Thymus (tissue), 14 donors: ENCODE measurements at places on chromosomes 4 and X.

- DNase-seq, result no peak
These were observed 799.5 kb downstream of the RPA4 start for GRCh38 chrX:97682991-97683840.

DNA sequence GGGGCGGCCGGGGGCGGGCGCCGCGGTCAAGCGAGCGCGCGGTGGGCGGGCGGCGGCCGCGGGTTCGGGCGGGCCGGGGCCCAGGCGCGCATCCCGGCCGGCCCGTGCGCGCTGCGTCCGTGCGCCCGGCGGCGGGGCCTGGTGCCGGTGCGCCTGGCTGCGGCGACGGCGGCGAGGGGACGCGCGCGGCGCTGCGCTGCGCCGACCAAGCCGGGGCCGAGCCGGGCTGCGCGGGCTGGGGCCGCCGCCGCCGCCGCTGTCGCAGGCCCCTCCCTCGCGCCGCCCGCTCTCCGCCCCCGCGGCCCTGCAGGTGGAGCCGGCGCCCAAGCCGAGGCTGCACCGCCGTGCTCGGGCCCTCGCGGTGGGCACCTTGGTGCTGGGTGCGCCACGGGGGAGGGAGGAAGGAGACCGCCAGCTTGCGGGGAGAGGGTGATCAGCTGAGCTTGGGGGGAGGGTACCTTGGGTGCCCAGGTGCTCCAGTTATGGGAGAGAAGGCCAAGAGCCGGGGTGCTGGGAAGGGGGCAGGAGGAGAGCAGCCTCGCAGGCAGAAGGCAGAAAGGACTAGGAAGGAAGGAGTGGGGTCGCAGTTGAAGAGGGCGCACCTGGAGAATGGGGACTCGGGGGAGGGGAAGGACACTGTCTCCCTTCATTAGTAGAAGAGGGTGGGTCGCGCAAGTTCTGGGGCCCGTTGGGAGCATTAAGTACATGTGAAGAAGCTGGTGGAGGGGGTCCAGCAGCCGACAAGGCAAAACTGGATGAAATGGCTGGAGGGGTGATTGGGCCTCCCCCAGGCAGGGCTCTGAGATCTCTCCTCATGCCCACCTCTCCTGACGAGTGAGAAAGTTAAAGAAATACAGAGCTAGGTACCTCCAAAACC is at the start of gene PPP2R2C:
Gene PPP2R2C (minus strand): TSS at position 228 of the 877 bp plus-strand sequence. CDS start 385 bp downstream, outside the sequence.
- DNase-seq, result no peak

DNA sequence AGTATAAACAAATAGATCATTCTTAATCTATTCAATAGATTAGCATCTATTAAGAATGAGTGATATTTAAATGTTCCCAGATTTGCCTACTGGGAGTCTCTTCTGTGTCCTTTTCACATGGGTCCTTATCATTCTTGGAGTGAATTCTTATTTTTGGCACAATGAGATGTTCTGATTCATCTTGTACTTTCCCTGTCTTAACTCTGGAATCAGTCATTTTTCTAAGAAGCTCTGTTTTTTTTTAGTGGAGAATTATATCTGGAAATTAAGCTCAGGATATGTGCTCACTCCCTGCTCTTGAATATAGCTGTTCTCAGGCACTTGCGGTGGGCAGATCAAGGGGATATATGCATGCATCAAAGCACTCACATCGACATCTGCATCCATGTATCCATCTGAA is 625.3 kb upstream of the HS3ST1 start:
- no peak for DNase-seq

GRCh38 chrX:18994713-18995112 is 10.8 kb upstream of the PHKA2 start:
- no peak for DNase-seq

DNA sequence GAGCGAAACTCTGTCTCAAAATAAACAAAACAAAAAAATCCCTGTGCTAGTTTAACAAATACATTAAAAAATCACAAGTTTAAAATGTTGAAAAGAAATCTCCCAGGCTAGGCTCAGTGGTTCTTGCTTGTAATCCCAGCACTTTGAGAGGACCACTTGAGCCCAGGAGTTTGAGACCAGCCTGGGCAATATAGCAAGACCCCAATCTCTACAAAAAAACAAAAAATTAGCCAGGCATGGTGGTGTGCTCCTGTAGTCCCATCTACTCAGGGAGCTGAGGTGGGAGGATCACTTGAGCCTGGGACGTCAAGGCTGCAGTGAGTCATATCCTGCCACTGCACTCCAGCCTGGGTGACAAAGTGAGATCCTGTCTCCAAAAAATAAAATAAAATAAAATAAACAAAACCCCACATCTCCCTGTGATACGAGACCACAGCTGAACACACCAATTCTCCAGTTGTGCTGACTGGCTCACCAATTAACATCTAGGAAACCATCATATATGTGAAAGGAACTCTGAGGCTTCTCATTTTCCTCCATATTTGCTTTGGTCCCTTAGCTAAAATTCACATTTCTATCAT is 7.3 kb downstream of the RPS4X start:
- DNase-seq, result no peak

DNA sequence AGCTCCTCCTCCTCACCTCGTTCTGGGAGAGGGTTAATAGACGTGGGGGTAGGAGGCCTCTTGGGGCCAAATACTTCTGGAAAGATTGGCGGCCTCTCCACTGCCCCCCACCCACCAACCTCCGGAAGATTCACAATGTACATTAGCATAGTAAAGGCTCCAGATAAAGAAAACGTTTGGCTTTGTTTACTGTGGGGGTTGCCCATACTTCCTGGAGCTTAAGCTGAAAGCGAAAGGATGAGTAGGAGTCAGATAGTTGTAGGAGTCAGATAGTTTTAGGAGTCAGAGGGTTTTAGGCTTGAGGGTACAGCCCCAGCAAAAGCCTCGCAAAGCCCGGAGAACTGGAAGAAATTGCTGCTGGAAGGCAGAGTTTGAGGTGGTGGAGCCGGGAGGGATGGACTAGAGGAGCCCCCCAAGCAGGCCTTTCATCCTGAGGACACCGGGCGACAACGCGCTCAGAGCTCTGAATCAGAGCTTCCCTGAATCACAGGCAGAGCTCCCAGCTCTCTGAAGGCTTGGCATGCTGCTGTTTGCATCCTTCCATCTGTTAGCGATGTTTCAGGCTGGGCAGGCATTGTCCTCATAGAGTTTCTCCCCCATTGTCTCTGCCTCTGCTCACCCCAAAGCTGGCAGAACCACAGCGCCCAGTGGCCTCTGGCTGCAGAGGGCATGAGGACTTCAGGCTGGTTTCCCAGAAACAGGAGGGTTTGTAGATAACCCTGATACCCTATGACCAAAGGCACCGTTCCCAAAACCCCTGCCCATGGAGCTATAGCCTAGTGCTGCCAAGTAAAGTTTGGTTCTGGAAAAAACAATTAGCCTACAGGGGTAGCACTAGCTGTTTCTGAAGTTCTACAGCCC is 280.7 kb downstream of the BCOR start:
- DNase-seq, result no peak

DNA sequence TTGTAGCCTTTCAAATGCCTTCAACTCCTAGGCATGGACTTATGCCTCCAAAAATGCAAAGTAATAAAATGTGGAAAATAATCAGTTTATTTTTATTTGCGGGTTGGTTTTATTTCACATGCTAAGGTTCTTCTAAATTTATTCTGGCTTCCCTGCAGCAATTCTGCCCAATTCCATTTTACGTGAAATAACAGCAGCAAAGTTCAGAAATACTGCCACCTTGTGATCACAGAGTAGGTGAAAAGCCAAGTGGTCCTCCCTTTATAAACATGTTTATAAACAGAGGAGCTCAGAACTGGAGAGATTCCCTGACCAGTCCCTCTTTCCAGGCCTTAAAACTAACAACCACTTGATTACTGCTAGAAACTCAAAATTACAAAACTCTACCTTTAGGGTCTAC is 14.7 kb upstream of the DCHS2 start:
- no peak for DNase-seq

GRCh38 chr4:185470501-185471195 is 885 bp downstream of the CCDC110 start:
- peak; percentile 37 for DNase-seq

DNA sequence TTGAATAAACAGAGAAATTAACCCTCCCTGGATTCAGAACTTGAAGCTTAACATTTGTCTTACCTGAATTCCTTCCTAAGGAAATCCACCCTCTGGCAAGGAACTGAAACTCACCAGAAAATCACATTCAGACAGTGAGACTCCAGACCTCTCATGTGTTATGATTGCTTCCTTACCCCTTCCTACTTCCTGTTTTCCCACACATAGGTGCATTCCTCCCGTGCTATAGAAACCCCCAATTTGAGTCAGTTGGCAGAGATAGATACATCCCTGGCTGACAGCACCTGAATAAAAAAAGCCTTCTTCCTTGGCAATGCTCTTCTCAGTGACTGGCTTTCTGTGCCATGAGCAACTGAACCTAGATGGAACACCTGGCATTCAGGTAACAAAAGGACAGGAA is 157.0 kb upstream of the SMIM31 start:
- DNase-seq, result no peak

DNA sequence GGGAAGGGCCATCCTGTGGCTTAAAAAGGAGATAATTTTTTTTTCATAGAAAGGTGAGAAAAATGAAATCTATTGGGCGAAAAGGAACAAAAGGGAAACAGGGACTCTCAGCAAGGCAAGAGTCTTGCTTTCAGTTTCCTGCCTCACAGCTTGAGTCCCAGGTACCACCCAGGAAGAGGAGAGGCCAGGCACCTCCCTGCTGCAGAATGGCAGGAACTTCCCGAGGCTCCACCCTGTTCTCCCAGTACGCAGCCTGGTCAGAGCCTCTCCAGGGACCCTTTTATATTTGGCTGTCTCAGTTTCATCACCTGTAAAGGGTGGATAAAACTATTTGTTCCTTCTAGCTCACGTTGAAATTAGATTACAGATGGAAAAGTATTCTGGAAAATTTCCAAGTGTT is 33.8 kb downstream of the UCHL1 start:
- DNase-seq, result no peak

DNA sequence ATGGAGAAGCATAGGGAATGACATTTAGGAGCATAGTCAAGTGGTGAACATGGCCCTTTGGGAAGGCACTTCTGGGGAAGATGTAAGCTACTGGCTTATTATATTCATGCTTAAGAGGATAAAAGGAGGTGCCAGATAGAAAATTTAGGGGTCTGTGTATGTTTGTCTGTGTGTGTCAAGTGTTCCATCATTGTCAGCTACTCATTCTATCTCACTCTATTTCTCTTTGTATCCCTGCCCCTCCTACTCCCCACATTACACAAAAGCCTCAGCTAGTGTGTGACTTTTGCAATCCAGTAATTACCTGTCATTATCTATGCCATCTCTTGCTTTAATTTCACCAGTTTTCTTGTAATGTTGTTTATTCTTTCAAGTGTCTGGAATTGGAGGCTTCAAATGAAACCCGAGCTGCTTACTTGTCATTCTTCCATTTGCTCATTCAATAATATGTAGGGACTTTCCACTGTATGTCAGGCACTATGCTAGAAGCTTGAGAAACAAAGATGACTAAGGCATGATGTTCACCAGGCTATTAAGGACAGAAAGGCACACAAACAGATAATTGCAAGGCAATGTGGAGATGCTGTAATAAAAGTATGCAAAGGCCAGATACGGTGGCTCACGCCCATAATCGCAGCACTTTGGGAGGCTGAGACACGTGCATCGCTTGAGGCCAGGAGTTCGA is 229.8 kb upstream of the TEX13C start:
- DNase-seq, result no peak

- DNase-seq, result no peak
These were observed 257.0 kb upstream of the JADE1 start for GRCh38 chr4:128552586-128552907.

GRCh38 chr4:185837415-185838103 is 25.6 kb upstream of the SORBS2 start:
- no peak for DNase-seq

DNA sequence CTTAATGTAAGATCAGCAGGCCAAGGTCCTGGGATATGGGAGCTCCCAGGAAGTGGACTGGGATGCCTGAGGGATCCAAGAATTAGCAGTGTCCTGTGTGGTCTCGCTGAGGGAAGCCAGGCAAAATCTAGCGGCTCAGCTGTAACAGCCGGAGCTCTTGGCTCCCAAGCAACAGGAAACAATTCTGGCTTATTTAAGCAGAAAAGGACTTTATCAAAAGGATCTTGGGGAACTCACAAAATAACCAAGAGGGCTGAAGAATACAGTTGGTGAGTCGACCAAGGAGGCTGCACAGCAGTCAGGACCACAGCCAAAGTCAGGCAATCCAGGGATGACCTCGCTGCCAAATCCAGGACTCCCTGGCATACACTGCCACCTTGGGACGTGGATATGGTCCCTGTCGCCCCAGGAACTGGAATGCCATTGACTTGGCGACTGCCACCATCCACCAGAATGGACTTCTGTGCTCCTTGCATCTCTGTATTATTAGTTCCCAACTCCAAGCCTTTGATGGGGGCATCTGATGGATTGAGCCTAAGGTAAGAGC is 165.3 kb upstream of the BCOR start:
- DNase-seq, result no peak

DNA sequence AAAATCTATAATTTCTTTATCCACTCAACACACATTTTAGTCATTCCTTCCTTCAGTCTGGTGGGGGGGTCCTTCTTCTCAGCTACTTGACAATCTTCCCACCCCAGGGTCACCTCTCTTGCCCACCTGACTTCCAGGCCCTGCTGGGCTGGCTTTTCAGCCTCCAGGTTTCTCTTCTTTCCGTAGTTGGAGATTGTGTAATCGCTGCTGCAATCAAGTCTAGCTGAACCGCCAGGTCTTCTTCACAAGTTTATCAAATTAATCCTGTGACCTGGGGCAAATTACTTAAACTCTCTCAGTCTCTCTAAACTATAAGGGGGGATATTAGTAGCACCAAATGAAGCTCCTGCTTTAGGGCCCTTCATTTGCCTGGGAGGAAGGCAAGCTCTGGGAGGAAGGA is 102.9 kb upstream of the TNIP3 start:
- no peak for DNase-seq

GRCh38 chrX:23478056-23478455 is 143.4 kb downstream of the PTCHD1 start:
- DNase-seq, result no peak

DNA sequence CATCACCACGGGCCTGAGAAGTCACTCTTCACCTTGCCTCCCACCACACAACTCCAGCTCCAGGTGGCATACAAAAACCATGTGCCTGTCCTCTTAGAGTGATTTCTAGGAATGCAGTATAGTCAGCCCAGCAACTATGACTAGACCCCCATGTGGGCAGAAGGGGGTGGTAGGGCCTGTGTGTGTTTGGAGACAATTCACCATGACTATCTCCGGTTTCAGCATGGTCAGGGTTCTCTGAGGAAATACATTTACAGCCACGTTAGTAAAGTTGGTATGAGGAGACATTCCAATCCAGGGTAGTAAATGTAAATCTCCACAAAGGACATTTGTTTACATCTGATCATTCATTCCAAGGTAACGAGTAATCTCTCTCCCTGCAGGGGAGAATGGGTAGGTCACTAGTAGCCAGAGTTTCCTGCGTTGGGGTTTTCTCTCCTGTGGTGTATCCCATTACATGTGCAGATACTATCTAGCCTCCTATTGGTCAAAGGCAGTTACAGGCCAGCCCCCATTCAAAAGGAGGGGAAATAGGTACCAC is 4.2 kb upstream of the MTMR1 start:
- no peak for DNase-seq

GRCh38 chr4:73735231-73735630 is 5.1 kb upstream of the CXCL8 start:
- no peak for DNase-seq
